Stimulated activated CD4-positive, alpha-beta T cell treated with anti-CD3 and anti-CD28 coated beads, Interleukin-4, amount 100 ng/mL, for 24 hours (primary cell): ENCODE measurements at places on chromosomes 7 and 10.

GRCh38 chr10:128701837-128702236 is 575.6 kb upstream of the MKI67 start:
- no peak for DNase-seq

DNA sequence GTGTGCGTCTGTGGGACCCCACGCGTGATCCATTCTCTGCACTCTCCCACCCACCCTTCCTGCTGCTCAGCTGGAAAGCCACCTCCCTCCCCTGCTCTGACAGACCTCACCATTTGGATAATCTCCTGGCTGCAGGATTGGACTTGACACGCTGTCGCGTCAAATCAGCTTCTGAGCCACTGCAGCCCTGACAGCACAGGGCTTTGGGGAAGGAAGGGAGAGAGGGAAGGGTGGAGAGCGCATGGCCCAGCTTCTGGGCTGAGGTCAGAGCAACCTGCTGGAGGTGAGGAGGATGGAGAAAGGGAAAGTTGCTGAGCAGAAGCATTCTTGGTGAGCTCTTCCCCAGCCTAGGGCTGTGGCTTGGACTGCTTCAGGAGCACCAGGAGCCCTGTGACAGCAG is 48.9 kb upstream of the LRRC4 start:
- DNase-seq, result no peak

DNA sequence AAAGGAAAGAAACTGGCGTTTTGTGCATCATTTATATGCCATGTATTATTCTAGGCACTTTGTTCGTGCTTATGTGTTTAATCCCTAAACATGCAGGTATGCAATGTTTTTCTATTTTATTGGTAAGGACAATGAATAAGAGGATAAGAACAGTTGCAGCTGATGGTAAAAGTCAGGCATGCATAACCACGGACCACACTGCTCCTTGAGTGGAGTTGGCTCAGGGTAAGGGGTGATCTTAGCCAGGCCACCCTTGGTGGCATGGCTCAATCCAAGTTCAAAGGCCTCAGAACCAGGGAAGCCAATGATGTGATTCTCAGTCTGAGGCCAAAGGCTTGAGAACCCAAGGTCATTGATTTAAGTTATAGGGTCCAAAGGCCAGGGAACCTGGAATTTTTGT is 1068.1 kb downstream of the NRG3 start:
- no peak for DNase-seq

- DNase-seq, result peak; percentile 60
Measured at GRCh38 chr10:71771821-71772617, 1.3 kb downstream of the VSIR start.

DNA sequence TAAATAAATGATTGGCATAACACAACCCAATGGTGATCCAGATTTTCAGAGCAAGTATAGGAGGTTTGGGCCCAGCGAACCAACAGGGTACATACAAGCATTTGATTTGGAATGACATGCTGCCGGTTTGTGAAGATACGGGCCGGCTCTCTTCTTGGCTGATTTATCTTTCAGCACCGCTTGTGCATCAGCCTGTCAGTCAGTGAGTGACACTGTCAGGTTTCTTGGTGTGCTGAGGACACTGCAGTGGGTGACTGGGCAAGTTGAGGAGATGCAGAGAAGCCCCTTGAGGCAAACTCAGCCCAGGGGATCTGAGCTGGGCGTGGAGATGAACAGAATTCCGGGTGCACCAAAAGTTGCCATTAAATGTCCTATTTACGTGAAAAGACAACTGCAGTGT is 194.5 kb downstream of the SNX10 start:
- DNase-seq, result no peak

GRCh38 chr7:27972276-27972675 is 208.3 kb downstream of the JAZF1 start:
- no peak for DNase-seq

DNA sequence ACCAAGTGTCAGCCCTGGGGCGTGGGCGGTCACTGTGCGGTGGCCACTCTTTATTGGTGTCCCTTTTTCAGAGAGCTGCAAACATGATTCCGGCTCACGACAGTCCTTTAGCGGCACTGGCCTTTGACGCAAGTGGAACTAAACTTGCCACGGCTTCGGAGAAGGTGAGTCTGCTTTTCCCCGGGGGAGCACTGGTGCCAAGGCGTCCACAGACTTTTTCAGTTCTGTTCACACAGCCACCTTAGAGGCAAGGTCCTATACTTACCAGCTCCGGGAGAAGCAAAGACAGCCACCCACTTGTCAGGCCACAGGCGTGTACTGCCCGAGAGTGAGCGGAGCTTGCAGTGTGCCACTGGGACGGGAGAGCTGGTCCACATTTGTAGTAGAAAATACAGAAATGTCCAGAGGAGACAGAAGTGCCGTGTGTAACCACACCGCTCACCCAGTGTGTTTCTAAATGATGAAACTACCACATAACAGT is 27.9 kb downstream of the WIPI2 start:
- no peak for DNase-seq

DNA sequence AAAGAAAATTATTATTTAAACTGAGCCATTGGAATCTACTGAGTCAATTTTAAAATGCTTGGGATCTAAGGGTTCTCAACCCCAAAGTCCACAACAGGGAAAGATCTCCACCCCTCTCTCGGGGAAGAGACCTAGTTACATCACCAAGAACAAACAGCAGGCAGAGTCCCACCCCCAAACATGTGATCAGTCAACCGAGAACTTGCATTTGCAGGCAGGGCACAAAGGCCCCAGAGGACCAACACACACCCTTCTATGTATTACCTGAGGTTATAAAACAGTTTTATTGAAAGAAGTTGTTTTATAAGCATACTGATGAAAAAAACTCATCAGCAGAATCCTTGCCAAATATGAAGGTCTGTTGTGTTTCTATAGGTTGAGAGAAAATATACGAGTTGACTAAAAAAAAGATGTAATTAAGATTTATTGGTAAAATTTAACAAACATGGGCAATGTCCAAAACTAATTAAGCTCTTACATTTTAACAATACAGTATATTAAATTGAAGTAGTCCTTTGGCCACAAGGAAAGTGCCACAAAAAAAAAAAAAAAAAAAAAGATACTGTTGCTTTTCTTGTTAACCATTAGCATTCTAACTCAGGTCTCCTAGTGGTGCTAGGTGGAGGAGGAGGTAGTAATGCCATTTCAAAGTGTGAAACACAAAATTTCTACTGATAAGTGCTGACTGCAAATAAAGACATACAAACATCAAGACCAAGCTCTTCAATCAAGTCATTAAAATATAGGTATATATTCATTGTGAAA is 975 bp upstream of the USP54 start:
- no peak for DNase-seq

DNA sequence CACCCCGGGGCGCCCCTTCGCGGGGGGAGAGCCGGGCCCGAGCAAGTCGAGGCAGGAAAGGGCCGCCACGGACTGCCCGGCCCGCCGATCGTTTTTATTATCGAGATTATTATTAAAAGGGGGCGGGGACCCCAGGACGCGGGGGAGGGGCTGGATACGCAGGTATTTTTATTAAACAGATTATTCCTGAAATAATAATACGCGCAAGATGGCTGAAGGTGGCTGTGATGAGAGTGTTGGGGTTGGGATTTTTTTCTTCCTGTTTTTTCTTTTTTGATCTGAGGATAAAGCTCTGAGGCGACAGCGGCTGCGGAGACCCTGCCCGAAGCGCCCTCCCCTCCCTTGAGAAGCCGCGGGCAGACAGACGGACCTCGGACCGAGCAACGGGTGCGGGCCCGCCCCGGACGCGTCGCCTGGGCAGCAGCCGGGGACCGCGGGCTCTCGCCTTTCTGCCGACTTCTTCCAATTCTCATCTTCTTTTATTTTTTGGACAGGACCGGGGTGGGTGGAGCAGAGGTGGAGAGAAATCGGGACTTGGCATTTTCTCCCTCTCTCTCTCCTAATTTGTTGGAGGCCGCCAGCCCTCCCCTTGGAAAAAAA is 1.4 kb upstream of the TRIM8 start:
- DNase-seq, result peak; percentile 44

DNA sequence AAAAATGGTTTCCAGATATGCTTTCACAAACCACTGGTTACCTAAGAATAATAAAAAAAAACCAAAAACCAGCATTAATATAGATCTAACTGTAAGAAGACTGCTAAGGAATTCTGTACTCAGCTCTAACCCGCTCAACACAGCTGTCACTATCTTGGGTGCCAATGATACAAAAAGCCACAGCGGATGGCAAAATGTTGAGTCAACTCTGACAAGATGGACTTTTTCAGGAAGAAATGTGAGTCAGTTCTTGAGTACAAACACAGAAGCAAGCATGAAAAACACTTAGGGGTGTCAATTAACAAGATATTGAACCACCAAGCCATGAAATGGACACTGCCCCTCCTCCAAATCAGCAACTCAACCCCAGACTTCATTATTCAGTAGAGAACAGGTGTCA is 55.0 kb downstream of the CTTNBP2 start:
- DNase-seq, result no peak

DNA sequence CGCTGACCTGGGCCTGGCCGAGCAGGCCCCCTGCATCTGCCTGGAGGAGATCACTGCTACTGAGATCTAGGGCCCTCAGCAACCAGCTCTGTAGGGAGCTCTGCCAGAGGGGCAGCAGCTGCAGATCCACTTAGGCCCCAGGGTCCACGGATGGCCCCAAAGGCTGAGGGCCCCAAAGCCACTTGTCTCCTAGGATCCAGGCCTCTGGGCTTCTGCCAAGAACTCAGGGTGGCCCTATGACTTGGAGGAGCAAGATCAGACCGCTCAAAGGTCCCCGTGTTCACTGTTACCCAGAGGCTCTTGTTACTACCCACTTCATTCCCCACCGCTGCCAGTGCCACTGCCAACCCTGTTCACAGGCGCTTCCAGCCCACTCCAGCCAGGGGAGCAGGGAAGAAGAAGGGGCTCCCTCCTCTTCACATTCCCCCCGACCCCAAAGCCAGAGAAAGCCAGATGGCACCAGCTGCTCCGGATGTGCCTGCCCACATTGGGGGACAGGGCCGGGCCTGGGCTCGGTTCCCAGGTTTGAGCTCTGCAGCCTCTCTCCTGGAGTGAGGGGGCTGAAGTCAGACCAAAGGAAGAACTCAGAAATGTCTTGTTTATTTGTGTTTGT is 7.6 kb downstream of the LZTS2 start:
- DNase-seq, result no peak

DNA sequence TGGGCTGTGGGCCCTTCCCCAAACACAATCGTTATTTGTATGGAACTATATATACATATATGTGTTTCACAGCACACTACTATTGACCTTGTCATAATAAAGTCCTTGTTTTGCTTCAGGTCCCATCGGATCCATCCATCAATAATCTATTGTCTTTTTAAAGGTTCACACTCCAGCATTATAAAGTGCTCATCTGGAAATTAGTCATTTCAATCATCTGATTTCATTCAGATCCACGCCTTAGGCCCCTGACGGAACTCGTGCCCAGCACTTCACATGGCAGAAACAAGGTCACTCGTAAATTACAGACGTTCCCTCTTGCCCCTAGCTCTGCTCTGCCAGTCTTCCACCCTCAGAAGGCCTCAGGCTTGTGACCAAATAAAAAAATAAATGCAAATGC is 133.1 kb upstream of the PPP2R2D start:
- no peak for DNase-seq

DNA sequence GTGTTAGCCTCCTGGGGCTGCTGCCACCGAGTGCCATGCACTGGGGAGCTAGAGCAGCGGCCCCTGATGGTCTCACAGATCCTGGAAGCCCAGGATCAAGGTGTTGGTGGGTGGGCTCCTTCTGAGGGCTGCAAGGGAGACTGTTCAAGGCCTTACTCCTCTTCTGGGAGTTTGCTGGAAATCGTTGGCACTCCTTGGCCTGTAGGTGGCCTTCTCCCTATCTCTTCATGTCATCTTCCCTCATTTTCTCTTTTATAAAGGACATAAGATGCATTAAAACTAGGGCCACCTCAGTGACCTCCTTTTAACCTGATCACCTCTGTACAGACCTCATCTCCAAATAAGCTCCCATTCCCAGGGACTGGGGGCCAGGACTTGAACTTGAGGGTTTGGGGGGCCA is 27.0 kb upstream of the ZNF862 start:
- DNase-seq, result no peak

- DNase-seq, result no peak
Measured at GRCh38 chr7:134427896-134428295, 31.0 kb downstream of the AKR1B1 start.
